ENCODE measurements at places on chromosomes 13 and 19.

- DNase-seq = no peak
Observed at GRCh38 chr13:20121159-20121525, 39.7 kb downstream of the GJA3 start.

- no peak for DNase-seq
Observed at GRCh38 chr13:73465617-73465971, 406.8 kb downstream of the KLF5 start.

DNA sequence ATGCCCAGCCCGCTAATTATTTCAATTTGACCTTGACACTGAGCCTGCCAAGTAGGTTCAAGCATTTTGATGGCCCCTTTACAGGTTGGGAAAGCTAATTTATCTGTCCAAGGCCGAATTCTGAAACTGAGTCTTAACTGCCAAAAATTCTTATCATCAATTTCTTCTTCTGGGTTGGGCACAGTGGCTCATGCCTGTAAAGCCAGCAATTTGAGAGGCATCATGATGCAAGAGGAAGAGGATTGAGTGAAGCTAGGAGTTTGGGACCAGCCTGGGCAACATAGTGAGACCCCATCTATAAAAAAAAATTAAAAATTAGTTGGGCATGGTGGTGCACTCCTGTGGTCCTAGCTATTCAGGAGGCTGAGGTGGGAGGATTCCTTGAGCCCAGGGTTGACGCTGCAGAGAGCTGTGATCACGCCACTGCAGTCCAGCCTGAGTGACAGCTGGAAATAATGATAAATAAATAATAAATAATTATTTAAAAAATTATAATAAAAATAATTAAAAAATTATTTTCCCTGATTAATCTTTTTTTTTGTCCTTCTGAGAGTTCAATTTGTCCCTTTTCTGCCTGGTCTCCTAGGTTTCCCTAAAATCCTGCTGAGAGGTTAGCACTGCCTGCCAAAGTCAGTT is 1.3 kb upstream of the LDLR start:
- no peak for DNase-seq

DNA sequence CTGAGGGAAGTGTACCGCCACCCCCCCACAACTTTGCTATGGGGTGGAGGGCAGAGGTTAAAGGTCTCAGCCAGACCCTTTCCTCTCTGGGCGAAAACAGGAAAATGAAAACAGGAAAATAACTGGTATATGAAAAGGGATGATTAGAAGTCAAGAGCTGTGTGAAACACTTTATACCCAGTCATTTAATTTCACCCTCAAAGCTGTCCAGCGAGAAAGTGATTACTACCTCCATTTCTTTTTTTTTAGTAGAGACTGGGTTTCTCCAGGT is 575 bp upstream of the PHLDB3 start:
- no peak for DNase-seq

- no peak for DNase-seq
Observed at GRCh38 chr19:6947745-6948144, 60.4 kb downstream of the ADGRE1 start.

DNA sequence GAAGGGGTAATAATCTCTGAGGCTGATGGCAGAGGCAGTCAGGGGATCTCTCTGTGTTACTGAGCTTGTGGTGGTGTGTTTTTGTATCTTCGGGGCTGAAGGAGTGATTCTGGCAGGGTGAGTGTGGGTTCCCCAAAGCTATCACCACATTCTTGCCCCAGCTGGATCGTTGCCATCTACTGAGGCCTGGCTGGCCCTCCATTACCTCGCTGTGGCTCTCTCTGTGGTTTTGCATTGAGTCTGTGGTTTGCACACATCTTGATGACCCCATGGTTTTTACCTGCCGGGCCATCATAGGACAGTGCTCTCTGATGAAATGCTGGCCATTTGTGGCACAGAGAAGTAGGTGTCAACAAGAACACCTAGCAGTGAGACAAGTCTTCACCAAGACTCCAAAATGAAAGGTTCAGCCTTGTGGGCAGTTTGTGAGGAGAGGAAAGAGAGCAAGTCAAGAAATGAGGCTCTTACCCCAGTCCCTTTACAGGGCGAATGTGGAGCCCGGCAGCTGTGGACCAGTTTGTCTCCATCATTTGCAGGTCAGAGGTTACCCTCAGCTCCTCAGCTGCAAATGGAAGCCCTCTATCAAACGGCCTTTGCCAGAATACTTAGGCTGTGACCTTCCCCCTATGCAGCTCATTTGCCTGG is 69.0 kb upstream of the NPAS1 start:
- DNase-seq = no peak

- DNase-seq = no peak
Observed at GRCh38 chr13:78600280-78600883, 3.0 kb downstream of the POU4F1 start.

DNA sequence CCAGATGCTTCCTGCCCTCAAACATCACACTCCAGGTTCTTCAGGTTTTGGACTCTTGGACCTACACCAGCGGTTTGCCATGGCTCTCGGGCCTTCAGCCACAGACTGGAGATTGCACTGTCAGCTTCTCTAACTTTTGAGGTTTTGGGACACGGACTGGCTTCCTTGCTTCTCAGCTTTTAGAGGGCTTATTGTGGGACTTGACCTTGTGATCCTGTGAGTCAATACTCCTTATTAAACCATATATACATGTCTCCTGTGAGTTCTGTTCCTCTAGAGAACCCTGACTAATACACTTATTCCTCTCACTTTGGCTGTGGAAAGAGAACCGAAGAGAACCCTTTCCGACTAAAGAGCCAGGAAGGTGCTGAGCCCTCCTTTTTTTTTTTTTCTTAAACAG is 53.6 kb downstream of the LMO7 start:
- no peak for DNase-seq

GRCh38 chr19:703651-704446 is 4.9 kb upstream of the PALM start:
- peak; percentile 83 for DNase-seq

- DNase-seq = no peak
Observed at GRCh38 chr19:2170219-2170618, 6.5 kb downstream of the DOT1L start.

GRCh38 chr19:38801359-38802095 is 11.2 kb downstream of the LGALS4 start:
- no peak for DNase-seq

DNA sequence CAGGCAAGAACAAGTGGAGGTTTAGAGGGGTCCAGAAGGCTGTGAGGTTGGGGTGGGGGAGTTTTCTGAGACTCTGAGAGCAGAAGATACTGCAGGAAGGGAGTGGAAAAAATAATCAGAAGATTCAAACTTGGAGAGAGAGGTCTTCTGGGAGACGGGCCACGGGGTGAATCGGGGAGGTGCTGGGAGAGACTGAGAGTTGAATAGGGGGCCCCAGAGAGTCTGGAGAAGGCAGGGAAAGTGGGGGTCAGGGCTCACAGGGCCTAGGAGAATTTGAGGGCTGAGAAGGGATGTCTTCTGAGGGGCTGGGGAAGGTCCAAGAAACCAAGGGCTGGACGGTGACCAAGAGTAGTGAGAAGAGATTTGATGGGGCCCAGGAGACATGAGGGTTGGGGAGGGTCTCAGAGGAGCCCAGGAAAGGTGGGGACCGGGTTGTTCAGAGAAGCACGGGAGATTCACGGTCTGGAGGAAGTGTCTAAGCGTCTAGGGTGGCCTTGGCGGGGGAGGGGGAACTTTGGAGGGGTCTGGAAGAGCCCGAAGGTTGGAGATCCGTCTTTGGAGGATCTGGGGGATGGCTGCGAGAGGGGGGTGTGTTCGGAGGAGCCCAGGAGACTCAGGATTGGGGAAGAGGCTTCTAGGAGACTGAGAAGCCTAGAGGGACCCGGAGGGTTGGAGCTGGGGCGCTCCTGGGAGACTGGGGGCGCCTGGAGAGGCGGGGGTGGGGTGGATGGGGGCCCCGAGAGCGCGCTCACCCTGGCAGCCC is 1.5 kb downstream of the KCNC3 start:
- DNase-seq = no peak

GRCh38 chr13:20431687-20432384 is 93.8 kb downstream of the CRYL1 start:
- DNase-seq = no peak

- DNase-seq = no peak
Observed at GRCh38 chr13:36804588-36804987, 14.4 kb upstream of the RFXAP start.

- DNase-seq = no peak
Observed at GRCh38 chr19:48608798-48609263, 2.3 kb downstream of the SPACA4 start.

DNA sequence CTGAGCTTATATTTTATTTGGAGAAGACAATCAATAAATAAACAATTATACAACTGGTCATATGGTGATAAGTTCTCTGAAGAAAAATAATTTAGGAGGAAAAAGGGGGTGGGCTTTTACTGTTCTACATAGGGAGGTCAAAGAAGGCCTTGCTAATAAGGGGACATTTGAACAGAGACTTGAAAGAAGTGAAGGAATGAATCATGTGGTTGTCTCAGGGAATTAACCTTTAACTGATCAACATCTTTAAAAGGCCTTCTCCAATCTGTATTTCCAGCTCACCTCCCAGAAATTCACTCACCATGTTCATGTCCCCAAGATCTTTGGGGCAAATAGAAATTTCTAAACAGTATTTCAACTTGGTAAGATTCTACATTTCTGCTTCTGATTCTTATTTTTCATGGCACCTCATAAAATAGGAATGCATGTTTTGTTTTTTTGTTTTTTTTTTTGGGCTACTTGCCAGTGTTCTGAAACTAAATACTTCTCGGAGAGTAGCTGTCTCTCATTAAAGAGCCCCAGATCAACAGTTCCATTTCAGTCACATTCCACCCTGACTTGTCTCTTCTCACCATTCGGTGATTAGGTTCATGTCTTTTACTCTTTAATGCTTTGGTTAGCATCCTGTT is 19.2 kb upstream of the LPAR6 start:
- no peak for DNase-seq

DNA sequence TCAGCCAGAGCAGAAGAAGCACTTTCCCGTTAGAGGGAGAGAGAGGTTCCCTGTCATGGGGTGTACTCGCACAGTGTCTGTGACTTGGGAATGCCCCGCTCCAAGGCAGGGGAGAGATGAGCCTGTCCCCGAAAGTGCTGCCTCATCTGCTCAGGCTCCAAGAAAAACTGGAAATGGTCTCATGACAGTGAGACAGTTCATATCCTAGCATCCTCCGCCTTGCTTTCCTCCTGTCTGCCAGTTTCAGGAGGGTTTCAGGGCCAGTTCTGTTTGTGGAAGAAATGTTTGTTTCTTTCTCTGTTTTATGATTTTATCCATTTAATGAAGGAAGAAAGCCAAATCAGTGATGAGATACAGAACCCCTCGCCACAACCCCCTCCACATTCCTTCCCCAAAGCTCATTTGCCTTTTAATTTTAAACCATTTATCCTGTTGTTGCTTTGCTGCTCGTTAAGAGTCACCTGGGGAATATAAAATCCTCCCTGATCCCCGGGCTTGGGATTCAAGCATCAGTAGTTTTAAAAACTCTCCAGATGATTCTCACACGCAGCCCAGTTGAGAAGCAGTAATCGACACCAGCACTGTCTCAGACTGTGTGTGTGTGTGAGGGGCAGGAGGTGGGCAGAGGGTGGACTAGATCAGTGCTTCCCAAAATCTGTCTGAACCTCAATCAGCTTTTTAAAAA is 144.6 kb upstream of the UBL3 start:
- no peak for DNase-seq

DNA sequence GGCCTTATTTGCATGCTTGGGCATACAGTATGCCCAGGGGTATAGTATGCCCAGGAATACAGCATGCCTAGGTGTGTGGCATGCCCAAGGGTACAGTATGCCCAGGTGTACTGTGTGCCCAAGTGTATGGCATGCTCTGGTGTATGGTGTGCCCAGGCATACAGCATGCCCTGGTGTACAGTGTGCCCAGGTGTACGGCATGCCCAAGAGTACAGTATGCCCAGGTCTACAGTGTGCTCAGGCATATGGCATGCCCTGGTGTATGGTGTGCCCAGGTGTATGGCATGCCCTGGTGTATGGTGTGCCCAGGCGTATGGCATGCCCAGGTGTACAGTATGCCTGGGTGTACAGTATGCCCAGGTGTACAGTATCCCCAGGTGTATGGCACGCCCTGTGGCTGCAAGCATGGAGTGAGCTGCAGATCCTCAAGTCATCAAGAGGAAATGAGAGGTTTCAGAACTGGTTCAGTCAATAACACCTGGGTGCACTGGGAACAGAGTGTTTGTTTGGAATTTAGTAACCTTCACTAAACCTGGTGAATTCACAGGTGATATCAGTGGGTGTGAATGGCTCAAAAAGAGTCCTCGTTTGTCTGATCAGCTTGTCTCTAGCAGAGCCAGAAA is 7.8 kb upstream of the C13orf42 start:
- no peak for DNase-seq

DNA sequence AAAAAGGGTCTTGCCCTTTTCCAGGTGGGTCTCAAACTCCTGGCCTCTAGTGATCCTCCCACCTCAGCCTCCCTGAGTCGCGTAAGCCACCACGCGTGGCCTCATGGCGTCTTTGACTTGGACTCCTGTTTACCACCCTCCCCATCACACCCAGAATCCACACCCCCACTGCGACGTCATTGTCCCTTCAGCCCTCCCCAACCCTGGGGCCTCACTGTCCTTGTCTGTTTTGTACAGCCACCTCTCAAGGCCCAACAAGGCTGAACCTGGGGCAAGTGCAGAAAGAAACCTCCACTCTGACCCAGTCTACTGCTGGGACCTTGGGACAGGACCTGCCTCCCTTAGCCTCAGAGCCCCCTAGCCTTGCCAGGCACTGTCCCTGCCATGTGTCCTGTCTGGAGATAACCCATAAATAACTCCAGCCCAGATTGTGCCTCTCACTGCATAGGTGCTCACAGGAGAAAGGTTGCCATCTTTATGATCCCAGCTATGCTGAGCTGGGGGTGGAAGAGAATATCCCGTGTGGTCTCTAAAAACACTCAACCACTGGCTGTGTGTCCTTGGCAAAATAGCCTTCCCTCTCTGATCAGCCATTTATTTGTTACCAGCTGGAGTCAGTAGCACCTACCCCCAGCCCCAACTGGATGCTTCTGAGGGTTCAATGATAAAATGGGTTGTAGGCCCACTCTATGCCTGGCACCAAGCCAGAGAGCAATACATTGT is 1.8 kb upstream of the IFI30 start:
- no peak for DNase-seq

DNA sequence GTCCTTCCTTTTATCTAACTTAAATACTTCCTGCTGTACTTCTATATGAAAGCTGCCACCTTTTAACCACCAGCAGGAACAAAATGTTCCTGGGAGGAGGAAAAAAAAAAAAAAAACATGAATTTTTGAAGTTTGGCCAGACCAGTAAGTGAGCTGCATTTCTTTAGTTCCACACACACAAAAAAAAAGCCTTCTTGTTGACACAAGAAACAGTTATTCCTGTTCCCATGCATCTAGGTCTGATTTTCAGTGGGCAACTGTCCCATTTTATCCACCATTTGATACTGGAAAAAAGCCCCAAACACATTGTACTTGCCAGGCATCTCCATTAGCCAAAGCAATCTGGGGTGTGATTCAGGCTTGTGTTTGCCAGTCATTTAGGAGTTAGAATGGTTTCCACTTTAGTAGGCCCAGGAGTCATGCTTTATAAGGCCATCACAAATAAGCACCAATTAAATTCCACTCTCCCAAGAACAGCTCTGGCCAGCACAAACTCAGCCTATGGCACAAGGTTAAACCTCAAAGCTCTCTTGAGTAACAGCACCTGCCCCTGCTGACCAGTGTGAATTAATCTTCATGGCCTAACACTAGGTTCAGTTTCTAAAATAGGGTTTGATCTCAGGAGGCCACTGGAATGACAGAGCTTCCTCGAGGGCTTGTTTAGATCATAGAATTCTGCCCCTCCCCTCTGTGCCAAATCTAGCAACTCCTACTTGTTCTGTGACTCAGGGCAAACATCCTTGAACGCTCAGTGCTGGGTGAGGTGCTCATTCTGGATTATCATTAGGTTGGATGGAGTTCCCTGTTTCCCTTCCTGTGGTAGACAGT is 67.1 kb downstream of the NUFIP1 start:
- DNase-seq = no peak
